Tibial nerve (tissue), 4 donors: ENCODE measurements at places on chromosomes 2 and 18.

- DNase-seq, result no peak
Measured at GRCh38 chr18:63260380-63260754, 59.2 kb downstream of the BCL2 start.

DNA sequence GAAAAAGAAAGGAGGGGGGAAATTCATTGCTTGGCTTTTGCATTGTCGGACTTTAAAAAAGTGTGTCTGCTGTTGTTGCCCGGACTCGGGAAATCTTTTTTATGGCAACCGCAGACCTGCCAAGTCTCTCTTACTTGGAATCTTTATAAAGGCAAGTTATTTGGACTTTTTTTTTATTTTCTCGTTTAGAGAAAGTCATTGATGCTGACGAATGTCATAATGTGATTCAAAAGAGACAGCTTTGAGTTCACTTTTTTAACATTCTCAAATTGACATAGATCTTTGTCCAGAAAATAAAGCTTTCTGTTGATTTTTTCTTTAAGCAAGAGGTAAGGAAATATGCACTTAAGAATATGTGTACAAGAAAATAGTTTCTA, 651 bp upstream of the ZNF521 start:
- DNase-seq, result no peak

DNA sequence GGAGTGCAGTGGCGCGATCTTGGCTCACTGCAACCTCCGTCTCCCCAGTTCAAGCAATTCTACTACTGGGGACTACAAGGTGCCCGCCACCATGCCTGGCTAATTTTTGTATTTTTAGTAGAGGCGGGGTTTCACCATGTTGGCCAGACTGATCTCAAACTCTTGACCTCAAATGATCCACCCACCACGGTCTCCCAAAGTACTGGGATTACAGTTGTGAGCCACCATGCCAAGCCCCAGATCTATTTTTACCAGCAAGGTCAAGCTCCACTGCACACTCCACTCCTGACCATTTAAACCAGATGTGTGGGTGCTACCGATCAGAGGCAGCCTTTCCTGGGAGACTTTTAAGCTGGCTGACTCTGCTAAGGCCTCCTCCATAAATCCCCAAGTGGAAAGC, 67.5 kb upstream of the CD226 start:
- no peak for DNase-seq

- DNase-seq, result no peak
Measured at GRCh38 chr2:197152451-197153228, 157.9 kb downstream of the ANKRD44 start.

DNA sequence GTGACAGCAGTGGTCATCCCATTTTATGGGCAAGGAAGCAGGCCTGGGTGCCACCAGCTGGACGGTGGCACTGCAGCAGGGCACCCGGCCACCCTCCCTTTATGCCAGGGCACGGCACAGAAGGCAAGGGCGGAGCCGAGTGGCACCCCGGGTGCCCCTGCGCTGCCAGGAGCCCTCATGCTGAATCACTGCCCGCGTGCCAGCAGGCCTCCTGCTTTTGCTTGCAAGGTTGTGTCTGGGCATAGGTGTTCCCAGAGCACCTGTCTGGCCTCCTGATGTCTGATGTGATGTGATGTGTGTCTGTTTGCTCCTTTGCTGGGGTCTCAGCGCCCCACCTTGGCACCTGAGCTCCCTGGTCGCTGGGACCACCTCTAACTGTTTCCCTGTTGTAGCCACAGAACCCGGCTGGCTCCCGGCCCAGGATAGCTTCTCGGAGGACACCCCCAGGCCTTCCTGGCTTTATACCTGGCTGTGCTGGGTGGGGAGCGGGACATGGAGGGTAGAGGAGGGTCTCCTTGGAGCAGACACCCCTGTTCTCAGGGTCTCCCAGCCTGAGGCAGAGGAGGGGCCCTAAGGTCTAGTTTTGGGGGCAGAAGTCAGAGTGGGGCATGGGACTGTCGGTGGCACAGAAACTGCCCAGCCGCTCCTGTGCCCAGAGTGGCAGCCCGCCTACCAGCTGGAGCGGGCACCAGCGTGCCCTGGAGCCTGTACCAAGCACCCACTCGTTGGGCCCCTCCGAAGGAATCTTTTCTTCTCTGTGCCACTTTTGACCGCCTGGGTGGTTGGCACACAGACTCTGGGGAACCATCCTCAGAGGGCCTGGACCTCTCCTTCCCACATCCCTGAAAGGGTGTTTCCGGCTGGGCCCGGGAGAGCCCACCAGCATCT, 3.6 kb downstream of the GPC1 start:
- DNase-seq, result no peak

GRCh38 chr2:238446371-238446770, 19.6 kb downstream of the ASB1 start:
- no peak for DNase-seq

GRCh38 chr2:140641163-140641562, 1489.7 kb downstream of the LRP1B start:
- DNase-seq, result no peak

DNA sequence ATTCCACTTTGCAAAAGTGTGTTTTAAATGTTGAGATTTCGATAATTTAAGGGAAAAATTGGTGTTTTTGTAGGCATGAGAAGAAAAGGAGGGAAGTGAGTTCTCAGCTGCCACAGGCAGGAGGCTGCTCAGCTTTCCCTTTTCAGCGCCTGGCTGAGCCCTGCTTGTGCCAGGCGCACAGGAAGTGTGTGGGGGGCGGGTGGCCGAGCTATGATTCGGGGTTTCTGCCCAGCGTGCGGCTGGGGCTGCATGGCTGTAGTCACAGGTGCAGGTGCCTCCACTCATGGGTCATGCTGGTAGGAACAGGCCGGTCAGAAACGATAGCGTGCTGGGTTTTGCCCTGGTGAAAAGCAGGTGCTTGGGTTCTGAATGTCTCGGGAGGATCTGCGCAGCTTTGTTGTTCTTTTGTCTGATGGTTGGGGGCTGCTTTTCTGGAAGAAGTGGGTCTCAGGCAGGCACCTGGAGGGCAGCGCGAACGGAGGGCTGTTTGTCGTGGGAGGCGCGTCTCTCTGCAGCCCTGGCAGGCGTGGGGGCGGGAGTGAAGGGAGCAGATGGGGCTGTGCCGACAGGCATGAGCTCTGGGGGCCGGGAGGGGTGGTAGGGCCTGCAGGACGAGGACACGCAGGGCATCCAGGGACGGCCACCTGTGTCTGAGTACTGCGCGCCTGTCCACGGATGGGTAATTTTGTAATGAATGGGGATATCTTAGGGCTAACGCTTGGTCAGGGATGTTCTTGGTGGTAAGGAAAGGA, 2.1 kb downstream of the KCNG2 start:
- DNase-seq, result no peak

DNA sequence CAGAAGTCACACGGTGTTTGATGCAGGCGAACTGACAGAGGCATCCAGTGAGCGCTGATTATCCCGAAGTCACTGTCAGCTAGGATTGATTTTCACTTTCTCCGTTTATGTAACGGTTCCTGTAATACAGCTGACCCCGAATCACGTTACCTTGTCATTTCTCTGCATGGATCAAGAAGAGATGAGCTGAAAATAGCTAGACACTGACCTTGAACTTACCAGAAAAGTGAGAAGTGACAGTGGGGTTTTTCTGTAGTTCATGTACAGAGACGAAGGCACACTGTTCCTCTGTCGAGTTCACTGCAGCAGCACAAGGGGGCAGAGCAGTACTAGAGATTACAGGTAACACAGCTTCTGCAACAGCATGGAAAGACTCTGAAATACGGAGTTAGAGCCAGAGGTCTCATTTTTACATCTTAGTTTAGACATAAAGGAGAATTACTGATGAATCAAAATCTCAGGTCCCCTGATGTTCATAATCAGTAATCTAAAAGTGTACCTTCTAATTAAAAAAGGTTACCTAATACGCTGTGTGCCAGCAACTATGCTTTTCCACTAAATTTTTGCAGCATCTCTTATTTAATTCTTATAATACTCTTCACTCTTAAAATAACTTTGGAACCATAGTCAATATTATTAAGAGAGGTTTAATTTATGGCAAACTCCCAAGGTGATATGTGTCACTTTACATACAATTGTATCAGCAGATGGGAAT, 33.1 kb downstream of the ARHGAP15 start:
- DNase-seq, result no peak

DNA sequence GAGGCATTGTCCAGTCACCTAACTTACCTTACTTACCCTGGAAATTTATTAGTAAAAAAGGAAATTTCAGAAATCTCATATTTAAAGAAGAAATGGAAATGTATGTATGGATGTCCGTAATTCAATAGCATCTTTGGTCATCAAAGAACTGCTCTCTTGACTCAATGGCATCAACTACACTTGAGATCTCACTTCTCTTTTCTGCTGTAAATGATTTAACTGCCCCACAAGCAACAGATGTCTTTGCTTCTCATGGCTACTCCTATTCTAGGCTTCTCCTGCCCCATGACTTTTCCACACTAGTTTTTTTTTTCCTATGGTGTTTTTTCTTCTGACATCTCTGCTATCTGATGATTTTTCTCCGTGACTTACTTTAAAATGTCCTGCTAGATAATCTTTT, 34.0 kb upstream of the ERMN start:
- DNase-seq, result no peak

DNA sequence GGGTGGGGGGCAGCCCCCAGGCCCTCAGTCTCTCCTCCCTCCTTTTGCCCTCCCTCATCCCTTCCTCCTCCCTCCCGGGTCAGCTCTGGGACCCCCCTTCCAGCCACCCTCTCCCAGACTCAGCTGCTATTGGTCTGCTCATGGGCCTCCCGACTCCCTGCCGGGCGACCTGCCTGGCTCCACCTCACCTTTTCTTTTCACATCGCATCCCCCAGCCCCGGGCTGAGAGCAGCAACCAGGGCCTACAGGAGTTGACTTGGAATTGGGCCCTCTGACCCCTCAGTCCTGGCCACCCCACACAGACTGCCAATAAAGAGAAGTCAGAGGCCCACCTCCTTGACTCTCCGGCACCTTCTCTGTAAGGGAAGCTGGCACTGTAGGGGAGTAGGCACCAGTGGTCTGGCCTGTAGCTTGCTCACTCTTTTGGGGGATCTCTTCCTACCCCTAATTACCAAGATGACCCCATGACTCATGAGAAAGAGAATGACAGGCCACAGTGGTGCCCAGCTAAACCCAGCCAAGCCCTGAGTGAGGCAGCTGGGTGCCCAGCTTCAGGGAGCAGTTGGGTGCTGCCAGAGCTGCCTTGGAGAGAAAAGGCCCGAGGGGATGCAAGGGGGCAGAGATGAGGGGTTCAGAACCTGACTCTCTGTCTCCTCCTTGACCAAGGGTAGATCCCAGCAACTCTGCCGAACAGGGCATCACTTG, 2.0 kb upstream of the ECEL1 start:
- no peak for DNase-seq

DNA sequence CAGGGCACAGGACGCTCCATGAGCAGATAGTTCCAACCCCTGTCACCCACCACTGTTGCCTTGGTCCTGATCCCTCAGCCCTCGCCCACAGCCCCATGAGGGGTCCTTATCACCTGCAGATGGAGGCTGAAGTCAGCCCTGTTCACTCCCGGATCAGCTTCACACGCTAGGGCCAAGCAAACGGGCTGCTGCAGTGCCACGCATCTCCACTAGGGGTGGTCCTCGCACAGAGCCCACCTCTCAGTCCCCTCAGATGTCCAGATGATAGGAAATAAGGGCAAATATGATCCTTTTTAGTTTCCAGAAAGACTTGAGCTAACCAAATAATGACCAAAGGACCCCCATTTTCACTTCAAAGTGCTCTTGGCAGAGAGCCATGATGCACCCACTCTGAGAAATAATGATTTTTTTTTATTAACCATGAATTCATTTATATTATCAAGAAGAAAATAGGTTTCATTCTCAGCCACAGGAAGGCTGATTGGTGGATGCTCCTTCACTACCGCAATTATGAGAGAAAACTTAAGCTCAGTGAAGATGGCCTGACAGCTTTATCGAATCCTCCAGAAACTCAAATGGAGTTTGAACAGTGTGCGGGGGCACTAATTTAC, 71.9 kb upstream of the KLHL29 start:
- DNase-seq, result no peak
